NCI-H345 (cell line): ENCODE measurements at places on chromosomes 13 and 19.

DNA sequence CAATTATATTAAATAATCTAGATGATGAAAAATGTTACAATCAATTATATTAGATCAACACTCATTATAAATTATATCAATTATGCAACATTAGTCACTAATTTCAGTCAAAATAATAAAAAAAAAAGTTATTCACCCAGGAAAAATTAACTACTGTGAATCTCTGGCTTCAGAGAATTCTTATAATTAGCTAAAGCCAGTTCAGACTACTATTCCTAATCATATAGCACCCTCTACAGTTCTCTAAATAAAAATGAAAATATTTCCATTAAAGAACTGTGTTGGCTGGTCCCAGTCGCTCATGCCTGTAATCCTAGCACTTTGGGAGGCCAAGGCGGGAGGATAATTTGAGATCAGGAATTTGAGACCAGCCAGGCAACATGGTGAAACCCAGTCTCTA is 33.0 kb downstream of the XPO4 start:
- DNase-seq, result no peak

DNA sequence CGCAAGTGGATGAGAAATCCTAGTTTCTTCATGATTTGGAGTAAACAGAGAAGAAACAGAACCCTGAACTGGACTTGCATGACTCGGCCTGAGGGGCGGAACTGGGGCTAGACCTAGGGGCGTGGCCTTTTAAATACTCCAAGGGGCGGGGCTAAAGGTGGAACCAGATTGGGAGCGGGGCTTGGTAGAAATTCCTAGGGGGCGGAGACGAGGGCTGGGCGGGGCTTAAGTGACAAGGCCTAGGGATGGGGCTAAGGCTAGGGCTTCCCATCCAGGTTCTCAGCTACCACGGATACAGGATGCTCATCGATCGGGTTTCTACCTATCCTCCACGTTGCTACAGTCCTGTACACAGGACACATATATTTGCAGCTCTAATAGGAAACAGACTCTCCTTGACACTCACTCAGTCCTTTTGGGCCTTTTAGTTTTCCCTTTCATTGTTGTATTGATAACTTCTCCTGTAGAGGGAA is 372 bp upstream of the ZNF699 start:
- peak; percentile 97 for DNase-seq

GRCh38 chr13:108855737-108856387 is 226.5 kb downstream of the MYO16 start:
- DNase-seq, result no peak

DNA sequence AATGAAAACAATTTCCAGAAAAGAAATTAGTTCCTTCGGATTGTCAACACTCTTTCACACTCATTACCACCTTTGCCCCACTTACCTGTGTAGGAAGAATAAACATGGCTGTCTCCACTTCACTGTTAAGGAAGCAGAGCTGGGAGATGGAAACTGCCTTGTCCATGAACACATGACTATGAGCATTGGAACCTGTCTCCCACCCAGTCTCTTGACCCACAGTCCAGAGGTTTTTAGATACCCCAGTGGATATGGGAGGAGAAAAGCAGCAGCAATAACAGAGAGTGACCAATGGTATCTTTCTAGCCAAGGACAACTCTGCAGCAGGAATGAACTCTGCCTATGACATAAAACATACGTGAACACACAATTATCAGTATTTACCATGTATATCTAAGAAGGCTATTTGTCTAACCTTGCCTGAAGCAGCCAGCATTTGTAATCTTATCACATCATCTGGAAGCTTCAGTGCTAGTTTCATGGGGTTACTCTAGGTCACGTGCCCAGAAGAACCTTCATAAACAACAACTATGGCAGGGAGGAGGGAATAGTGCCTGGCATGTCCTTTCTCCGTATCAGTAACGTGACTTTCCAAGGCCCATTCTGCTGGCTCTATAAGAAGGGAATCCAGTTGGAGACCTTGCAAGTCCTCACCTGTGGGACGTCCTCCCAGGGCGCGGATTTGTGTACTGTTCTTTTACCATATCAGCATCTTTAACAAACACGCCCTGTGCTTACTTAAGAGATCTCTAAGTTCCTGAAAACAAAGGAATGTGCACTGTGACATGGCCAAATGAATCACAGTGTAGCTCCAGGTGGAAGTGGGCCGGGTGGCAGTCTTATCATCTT is 221.8 kb upstream of the UBL3 start:
- DNase-seq, result no peak

GRCh38 chr19:40370997-40371801 is 18.8 kb downstream of the HIPK4 start:
- DNase-seq, result no peak

- DNase-seq, result no peak
Observed at GRCh38 chr13:85662186-85662585, 137.0 kb downstream of the SLITRK6 start.

DNA sequence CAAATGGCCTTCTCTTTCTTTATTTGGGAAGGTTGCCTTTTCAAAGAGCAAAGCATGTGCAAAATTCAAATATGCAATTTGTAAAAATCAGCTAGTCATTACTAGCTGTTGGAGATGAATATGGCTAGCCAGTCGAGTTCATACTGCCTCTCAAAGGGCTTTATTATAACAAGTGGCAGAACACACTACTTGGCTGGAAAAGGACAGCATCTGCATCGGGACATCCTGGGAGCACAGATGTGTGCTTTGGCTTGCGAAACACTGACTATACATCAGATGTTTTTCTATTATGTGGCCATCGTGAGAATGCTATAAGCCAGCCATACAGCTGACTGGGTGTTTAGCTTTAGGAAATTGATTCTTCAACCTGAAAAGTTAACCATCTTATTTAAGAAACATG is 424.2 kb downstream of the KCTD12 start:
- DNase-seq, result no peak

DNA sequence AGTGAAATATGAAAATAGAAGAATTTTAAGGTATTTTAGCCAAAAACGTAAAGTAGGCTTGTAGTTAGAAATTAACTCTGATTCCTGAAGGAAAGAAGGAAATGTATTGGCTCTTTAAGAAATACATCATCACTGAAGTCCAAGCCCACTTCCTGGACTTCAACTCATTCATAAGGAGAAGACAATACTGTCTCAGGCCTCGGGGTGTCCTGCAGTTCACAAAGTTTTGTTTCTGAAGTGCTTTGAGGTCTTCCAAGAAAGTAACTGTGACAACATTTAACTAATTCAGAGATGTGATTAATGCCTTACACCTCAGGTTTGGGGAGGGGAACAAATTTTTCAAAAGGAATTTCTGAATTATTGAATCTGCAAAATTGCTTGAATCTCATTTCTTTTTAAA is 65.8 kb upstream of the STARD13 start:
- DNase-seq, result no peak

DNA sequence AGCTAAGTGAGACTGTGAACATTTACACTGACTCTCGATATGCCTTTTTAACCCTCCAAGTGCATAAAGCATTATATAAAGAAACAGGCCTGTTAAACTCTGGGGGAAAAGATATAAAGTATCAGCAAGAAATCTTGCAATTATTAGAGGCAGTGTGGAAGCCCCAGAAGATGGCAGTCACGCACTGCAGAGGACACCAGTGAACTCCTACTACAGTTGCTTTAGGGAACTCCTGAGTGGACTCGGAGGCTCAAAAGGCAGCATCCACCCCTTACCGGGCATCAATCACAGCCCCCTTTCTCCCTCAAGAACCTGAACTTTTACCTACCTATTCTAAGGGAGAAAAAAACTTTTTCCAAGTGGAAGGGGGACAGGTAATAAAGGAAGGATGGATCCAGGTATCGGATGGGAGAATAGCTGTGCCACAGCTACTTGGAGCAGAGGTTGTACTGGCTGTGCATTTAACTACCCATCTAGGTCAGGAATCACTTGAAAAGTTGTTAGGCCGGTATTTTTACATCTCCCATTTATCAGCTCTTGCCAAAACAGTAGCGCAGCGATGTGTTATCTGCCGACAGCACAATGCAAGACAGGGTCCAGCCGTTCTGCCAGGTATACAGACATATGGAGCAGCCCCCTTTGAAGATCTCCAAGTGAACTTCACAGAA is 80.1 kb downstream of the ZNF486 start:
- DNase-seq, result peak; percentile 1

GRCh38 chr13:43077906-43078305 is 54.5 kb downstream of the DNAJC15 start:
- no peak for DNase-seq

- peak; percentile 76 for DNase-seq
Observed at GRCh38 chr19:49442354-49442753, 1.0 kb upstream of the SLC17A7 start.
